ENCODE measurements at places on chromosomes 7 and 10.

DNA sequence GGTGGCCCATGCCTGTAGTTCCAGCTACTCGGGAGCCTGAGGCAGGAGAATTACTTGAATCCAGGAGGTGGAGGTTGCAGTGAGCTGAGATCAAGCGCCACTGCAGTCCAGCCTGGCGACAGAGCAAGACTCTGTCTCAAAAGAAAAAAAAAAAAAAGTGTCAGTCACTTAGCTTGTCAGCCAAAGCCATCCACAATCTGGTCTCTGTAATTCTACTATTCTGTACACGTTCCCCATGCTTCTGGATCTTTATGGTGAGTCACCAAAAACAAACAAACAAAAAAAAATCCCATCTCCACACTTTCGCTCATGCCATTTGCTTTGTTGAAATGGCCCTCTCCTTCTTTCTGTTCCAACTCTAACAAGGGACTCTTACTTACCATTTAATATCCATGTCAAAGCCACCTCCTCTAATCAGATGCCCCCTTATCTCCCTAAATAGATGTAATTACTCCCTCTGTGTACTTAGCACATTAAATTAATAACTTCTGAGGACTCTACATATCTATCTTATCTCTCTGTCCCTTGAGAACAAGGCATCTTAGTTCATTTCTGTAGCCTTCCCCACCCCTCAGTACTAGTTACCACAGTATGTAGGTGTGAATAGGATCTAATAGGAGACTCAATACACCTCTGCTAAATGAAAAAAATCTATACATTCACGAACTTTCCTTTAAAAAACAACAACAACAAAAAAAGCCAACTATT lies 128.4 kb downstream of the ELMO1 start:
- DNase-seq: peak; percentile 34

DNA sequence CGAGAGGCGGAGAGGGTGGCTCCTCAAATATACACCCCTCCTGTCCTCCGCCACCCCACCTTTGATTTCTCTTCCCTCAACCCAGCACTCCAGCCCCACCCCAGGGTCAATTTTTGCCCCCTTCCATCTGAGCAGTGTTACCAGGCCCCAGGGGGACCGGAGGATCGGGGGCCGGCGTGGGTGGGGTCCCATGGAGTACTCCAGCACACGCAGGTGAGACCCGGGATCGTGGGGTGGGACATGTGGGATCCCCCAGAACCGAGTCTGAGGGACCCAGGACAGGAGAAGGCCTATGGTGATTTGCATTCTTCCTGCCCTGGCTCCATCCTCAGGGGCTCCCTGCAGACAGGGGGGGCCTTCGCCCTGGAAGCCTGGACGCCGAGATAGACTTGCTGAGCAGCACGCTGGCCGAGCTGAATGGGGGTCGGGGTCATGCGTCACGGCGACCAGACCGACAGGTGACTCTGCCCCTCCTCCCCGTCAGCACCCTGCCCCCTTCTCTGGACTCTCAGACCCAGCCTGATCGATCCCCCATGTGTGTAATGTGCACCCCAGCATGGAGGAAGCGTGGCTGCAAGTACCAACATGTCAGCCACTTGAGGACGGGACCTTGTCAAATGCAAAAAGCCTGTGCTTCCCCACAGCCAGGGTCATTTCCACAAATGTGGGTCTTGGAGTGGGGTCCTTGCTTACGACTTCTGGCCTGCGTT lies 744 bp downstream of the TRIP6 start:
- no peak for DNase-seq

GRCh38 chr10:37710831-37711616 lies 146.4 kb downstream of the ZNF248 start:
- peak; percentile 9 for DNase-seq

GRCh38 chr10:77189520-77189919 lies 448.1 kb downstream of the KCNMA1 start:
- DNase-seq: no peak

GRCh38 chr7:24842449-24843241 lies 85.4 kb upstream of the GSDME start:
- no peak for DNase-seq

DNA sequence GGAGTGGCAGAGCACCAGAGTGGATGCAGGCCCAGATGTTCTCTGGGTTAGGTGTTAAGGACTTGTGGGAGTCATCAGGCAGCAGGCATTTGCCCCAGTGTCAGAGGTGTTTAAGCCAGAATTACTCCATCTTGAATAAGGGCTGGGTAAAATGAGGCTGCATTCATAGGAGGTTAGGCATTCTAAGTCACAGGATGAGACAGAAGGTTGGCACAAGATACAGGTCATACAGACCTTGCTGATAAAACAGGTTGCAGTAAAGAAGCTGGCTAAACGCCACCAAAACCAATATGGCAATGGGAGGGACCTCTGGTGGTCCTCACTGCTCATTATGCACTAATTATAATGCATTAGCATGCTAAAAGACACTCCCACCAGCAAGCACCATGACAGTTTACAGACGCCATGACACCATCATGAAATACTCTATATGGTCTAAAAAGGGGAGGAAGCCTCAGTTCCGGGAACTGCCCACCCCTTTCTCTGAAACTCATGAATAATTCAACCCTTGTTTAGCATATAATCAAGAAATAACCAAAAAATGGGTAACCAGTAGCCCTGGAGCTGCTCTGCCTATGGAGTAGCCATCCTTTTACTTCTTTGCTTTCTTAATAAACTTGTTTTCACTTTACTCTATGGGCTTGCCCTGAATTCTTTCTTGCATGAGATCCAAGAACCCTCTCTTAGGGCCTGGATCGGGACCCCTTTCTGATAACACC lies 882 bp upstream of the LRRC61 start:
- DNase-seq: no peak

- DNase-seq: peak; percentile 12
Observed at GRCh38 chr10:71475243-71475871, 78.6 kb downstream of the CDH23 start.

DNA sequence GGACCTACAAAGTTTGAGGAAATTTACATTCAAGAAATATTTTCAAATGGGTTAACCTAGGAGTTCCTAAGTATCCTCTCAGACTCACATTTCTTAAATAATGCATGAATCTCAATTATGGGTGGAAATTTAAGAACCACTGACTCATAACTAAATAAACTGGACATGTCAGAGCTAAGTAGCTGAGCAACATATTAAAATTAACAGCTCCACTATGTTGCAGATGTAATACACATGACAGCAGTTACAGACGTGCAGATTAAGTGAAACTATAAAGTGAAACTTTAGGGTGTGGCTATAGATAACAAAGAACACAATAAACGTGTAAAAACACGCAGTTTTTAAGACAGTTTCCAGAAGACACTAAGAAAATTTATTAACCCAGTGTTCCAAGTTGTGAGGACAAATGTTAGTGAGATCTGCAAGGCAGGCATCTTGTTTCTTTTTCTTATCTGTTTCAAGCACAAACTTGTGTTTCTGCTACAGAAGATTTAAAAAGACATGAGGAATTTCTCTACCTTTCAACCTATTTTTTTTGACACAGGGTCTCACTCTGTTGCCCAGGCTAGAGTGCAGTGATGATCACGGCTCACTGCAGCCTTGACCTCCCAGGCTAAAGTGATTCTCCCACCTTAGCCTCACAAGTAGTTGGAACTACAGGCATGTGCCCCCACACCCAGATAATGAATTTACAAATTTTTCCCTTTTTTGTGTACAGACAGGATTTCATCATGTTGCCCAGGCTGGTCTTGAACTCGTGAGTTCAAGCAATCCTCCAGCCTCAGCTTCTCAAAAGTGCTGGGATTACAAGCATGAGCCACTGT lies 25.3 kb downstream of the DNMBP start:
- no peak for DNase-seq

DNA sequence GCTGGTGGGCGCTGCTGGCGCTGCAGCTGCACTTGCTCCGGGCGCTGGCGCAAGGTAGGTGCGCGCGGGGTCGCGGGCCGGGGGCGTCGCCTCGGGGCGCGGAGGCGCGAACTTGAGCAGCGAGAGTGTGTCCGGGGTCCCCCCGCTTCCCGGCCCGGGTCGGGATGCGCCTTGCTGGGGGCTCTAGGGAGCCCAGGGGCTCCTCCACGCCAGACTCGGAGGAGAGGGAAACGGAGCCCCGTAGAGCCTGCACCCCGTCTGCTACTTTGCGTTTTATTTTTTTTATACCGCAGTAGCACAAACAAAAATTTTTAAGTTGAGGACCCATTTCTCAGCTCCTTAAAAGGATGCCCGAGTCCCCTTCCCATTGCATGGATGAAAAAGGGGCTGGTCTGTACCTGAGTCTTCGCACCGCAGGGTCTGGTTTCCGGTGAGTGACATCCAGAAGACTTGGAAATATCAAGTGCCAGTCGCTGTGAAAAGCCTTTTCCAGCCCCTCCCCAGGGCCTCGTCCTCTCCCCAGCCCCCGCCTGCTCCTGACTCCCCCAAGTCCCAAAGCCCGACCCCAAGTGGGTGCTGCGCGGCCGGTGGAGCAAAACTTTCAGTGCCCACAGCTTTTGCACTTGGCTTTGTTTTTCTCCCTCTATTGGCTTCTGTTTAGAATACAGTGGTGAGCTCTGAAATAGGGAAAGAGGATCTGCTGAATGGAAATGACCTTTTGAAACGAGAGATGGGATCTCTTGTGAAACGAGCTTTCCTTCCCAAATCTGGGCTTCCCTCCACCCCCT lies 973 bp downstream of the SDK1 start:
- DNase-seq: peak; percentile 47

- DNase-seq: no peak
Observed at GRCh38 chr10:120394446-120394845, 62.6 kb upstream of the PLPP4 start.

- no peak for DNase-seq
Observed at GRCh38 chr10:79933961-79934360, 14.9 kb downstream of the SFTPD start.

DNA sequence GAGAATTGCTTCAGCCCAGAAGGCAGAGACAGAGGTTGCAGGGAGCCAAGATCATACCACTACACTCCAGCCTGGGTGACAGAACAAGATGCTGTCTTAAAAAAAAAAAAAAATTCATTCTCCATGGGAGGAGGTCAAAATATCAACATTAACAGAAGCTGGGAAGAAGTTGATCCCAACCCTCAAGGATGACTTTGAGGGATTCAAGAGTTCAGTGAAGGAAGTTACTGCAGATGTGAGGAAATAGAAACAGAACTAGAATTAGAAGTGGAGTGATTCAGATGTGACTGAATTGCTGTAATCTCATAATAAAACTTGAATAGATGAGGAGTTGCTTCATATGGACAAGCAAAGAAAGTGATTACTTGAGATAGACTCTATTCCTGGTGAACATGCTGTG lies 19.7 kb upstream of the RPEL1 start:
- DNase-seq: no peak

DNA sequence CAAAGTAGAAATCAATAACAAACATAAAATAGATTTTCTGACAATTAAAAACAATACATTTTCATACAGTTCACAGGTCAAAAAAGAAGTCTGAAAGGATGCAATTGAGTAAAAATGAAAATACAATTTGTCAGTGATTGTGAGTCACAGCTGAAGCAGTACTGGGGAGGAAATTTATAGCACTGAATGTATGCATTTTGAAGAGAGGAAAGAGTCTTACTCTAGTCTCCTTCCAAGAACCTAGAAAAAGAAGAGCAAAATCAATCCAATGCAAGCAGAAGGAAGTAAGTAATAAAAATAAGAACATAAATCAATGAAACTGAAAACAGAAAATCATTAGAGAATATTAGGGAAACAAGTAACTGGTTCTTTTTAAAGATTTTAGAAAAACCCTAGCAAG lies 507.2 kb upstream of the IGFBP3 start:
- DNase-seq: no peak

DNA sequence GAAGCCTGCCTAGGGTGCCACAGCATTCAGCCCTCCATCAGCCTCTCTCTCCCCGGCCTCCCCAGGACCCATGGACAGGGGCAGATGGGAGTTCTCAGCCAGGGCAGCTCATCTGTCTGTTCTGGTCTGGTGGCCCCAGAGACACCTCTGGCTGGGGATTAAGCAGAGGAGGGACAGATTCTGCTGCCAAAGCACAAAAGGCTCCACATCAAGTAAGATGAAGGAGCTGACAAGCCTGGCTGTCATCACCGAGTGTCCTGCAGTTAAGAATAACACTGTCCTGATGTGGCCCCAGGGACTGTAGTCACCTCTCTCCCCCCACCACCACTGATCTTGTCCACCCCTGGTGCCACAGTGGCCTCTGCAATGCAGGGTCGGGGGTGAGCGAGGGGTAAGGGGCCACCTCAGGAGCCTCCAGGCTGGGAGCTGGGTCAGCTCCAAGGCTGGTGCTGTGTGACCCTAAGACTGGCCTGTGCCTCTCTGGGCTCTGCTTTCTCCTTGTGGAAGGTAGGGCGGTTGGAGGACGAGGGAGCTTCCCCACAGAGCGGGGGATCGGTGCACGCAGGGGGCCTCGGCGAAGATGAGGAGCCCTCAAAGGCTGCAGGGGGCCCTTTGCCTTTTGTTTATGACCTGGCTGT lies 18.7 kb downstream of the C10orf105 start:
- DNase-seq: no peak

DNA sequence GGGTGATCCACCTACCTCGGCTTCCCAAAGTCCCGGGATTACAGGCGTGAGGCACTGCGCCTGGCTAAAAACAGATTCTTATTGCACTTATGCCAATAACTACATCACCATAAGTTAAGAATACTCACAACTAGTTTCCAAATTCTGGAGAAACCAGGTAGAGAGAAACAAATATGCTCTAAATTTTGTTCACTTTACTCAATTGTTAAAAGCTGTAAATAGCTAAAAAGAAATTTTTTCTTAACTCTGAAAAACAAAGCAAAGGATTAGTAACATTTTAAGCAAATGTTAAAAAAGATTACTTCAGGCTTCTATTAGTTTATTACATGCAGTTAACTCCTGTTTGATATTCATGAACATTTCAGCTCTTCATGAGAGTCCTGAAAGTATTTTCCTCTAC lies 28.3 kb upstream of the ZMIZ2 start:
- no peak for DNase-seq

GRCh38 chr10:73113551-73113950 lies 3.3 kb downstream of the NUDT13 start:
- DNase-seq: no peak

- DNase-seq: no peak
Observed at GRCh38 chr7:137798073-137798763, 48.6 kb downstream of the DGKI start.

DNA sequence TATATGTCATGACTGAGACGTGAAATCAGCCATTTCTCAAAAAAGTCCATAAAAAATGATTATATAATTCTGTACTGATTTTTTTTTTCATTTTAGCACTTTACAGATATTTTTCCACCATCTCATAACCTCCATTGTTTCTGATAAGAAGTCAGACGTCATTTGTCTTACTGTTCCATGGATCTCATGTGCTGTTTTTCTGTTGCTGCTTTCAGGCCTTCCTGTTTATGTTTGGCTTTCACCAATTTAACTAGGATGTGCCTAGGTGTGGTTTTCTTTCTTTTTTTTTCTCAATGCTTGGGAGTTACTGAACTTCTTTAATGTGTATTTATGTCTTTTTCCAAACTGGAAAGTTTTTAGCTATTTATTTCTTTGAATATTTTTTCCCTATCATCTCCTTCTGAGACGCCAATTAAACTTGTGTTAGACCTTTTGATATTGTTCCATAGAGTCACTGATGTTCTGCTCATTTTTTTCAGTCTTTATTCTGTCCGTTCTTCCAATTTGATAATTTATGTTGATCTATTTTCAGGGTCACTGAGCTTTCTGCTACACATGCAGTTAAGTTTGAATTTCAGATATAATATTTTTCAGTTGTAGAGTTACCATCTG lies 43.3 kb downstream of the TAF3 start:
- no peak for DNase-seq

All from SJCRH30 (cell line).